ENCODE measurements at places on chromosomes 16 and 17.
A peak's percentile ranks its signal among the peaks of the same experiment; 100 is the strongest.

GRCh38 chr16:69522732-69523404, 42.9 kb upstream of the NFAT5 start:
- no peak for DNase-seq

- no peak for DNase-seq
These were observed 18.6 kb downstream of the ALOX12B start for GRCh38 chr17:8068736-8069586.

DNA sequence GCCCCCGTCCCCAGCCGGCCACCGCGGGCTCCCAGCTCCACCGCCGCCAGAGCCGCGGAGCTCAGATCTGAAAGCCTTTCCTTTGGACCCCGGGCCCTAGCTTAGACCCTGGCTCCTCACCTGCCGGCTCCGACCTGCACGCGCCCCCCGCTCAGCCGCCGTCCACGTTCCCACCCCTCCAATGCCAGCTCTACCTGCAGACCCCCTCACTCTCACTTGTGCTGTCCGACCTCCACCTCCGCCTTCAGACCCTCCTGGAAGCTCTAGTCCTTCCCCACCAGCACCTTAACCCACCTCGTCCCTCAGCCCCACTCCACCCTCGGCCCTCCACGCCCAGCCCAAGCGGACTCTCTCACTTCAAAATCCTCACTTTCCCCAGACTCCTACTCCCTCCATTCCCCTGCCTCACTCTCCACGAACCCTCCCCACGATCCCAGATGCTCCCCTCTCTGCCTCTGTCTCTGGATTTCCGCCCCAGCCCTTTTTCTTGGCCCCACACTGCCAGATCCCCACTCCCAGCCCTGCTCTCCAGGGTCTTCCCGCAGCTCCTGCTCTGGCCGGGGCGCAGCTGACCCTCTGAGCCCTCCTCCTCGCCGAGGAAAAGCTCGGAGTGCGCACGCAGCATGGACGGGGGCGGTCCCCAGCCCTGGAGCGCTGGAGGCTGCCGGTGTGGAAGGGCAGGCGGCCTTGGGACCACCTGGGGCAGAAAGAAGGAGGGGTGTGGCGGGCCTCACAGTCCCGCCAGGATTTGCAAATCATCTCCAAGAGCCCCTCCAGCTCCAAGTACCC, at the start of gene TMEM114:
TSS of gene TMEM114 (minus strand) at position 612 of the 789 bp plus-strand sequence. CDS start 673 bp downstream, outside the sequence.
- DNase-seq, result no peak

DNA sequence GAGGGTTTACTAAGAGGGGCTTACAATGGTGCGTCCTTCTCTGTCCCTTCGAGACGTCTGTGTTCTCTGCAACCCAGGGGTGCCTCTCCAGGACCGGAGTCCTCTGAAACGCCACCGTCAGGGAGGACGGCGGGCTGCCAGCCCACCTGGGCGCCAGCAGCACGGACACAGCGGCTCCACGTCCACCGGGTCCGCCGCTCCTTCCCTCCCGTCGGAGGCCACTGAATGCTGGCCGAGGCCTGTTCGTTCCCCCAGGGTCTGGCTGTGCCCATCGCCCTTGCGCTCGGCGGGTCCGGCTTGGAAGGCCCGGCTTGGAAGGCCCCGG, 403 bp downstream of the TEPSIN start:
- no peak for DNase-seq

DNA sequence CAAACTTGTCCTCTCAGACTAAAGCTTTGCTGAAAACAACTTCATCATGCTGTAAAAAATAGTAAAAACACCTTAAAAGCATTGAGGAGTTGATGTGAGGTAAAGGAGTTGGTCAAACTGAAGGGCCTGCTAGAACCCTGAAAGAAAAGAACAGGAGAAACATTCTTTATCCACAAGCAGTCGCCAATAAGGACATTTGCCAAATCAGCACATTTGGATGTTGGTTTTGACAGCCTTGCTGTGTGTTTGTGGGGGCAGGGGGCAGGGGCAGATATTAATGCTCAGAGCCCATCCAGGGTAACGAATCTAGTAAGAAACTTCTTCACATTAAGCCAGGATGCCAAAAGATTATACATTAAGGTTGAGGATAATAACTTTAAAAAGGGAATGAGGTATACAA, 399.9 kb upstream of the ZFHX3 start:
- no peak for DNase-seq

DNA sequence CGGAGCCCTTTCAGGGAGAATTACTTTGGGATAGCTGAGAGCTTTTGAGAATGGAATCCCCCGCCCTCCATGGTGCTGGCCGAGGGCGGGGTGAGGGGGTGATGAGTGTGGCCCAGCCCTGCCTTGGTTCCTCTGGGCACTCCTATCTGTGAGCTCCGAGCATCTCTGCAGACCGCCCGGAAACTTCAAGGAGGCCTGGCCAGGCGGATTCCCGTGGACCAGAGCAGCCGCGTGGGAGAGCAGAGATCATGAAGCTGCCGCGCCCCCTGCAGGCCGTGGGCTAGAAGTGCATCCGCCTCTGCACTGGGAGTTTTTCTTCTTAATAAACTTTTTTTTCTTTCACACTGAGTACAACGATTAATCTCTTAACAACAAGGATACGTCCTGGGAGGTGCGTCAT, 392.9 kb upstream of the EEF2KMT start:
- no peak for DNase-seq

GRCh38 chr16:82639263-82639662, 12.5 kb downstream of the CDH13 start:
- DNase-seq, result no peak

DNA sequence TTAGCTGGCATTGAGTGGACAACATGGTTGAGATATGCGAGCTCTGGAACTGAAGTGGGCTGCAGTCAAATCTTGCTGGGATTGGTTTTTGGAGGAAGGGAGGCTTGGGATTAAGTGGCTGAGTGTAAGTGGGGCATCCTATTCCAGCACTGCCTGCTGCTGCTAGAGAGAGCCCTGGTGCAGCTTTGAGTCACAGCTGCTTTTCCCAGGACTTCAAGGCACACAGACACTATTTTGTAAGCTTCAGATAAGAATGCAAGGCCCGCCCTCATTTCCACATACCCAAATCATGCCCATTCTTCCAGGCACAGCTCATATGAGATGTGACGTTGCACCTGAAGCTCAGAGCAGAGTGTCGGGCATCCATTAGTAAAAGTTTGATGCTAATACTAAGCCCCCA, 10.2 kb upstream of the MAF start:
- DNase-seq, result no peak

DNA sequence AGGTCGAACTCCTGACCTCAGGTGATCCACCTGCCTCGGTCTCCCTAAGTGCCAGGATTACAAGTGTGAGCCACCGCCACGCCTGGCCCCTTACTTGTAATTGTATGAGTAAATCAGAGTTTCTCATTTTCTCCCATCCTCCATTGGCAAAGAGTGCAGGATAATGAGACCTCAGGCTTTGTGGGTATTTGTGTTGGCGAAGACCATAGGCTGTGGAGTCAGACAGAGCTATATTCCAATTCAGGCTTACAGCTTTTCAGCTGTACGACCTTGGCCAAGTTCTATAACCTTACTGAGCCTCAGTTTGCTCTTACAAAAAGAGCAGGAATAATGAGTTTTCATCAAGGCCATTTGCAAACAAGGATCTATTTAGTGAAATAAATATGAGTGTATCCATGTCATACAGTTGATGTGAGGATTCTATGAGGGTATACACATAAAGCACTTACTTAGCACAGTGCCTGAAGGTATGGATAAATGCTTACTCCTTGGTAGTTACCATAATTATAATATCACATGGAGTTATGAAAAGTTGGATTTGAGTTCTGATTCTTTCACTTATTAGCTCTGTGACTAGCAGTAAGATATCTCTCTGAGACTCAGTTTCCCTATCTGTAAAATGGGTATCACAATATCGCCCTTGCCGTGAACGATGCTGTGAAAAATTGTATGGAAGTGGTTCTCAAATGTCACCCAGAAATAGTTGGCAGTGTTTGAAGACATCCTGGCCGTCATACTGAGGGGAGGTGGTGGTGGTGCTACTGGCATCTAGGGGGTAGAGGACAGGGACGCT, 25.6 kb upstream of the CPPED1 start:
- no peak for DNase-seq

GRCh38 chr16:30032083-30032819, 1.2 kb upstream of the TLCD3B start:
- peak; percentile 58 for DNase-seq

- no peak for DNase-seq
These were observed 43.9 kb upstream of the LYRM9 start for GRCh38 chr17:27937025-27937546.

DNA sequence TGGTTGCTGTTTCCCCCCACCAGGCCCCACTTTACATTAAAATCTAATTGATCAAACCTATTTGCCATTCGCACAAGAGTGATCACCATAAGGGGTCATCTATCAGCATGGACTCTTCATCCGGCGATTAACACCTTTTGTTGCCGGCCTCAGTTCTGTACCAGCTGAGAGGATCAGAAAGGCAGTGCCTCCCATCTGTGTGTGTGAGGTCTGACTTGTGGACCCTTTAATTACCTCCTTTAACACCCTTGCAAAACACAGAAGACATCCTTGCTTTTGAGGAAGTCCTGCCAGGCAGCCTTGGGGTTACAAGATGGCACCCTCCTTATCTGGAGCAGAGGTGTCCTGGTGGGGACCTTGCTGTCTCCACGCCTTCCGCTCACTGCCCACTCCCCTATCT, 77.2 kb upstream of the IRX3 start:
- DNase-seq, result no peak

DNA sequence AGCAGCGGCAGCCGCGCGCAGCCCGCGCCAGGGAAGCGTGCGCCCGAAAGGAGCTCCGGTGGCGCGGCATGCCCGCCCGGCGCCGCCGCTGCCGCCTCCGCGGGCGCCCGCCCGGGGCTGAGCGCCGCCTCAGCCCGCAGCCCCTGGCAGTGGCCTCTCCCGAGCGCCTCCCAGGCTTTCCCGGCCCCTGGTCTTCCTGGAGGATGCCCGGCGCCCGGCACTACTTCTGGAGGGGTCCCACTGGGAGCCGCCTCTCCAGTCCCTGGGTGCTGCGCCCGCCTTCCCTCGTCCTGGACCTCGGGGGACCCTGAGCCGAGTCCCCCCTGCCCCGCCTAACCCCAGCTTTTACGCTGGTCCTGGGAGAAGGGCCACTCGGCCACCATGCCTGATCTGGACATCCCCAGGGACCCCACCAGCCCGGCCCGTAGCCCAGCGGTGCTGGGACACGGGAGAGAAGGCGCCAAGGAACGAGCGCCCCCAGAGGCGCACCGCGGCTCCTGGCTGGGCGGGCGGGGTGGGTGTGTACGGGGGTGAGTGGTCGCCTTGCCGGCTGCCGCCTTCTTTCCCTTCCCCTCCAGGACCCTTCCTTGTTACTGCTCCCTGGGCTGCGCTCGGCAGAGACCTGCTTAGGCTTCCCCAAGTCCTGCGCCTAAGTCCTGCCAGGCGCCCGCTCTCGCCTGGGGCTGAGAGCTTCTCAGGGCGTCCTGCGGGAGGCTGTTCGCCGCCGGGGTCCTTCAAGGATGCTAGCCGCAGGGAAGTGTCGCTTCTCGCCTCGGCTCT, 704 bp downstream of the ASIC2 start:
- DNase-seq, result no peak

Measured in AG10803 (cell line).